Type B pancreatic cell (in vitro differentiated cells): ENCODE measurements at places on chromosomes 6 and 20. TPM values are rescaled to one million over a fixed set of nuclear protein-coding genes. Genes with fewer than 3 reads are reported as not detected.

GRCh38 chr6:101163611-101164010, 229.9 kb upstream of the GRIK2 start:
- no peak overlapping the region for H3K27ac ChIP-seq
- no peaks in the 10 kb centered on the region for H3K36me3 ChIP-seq

GRCh38 chr6:53888931-53889330, 94.1 kb downstream of the LRRC1 start:
- H3K36me3 ChIP-seq = peaks cover 1% of the 10 kb centered on the region
- no peak overlapping the region for H3K27ac ChIP-seq
- no peak overlapping the region for H3K4me3 ChIP-seq
- no peaks in the 10 kb centered on the region for H3K27me3 ChIP-seq
- H3K4me1 ChIP-seq = no peaks in the 10 kb centered on the region

GRCh38 chr20:37915800-37916570, 13.1 kb downstream of the VSTM2L start:
- H3K27ac ChIP-seq = peak overlapping the region; percentile 24
- H3K27me3 ChIP-seq = peaks cover 52% of the 10 kb centered on the region
- peak overlapping the region; percentile 55 for H3K4me3 ChIP-seq
- peaks cover 59% of the 10 kb centered on the region for H3K4me1 ChIP-seq
- DNase-seq = no peak

DNA sequence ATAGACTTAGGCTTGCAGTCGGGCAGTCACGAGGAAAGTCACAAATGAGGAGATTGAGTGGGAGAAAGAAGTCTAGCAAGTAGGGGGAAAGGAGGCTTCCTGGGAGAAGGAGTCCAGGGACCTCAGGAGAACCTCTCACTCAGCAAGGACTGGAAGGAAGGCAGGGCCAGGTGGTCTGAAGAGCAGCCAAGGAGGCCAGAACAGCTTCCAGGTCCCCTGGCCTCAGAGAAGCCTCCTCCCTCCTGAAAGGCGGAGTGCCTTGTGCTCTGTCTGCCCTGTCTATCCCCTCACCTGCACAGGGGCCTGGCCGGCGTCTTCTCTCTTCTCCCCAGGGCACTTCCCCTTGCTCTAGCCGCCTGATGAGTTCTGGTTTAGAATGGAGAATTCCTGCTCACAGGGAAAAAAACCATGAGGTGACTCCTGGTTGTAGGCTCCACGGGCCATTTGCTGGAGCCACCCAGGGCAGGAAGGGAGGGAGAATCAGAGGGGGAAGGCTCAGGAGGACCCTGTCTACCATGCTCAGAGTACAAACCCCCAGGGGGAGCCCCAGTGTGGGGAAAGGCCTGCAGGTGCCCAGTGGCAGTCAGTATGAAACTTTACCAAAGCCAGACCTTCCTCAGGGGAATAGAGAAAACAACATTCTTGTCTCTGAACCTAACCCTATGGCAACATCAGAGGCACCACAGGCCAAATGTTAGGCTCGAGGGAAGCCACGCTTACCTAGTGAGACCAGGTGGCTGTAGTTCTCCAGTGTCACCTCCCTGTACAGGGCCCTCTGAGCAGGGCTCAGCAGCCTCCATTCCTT, 11.2 kb downstream of the ZNF337 start:
- no peak for DNase-seq
- no peak overlapping the region for H3K27ac ChIP-seq
- peaks cover 31% of the 10 kb centered on the region for H3K36me3 ChIP-seq
- H3K4me3 ChIP-seq = no peak overlapping the region
- H3K27me3 ChIP-seq = no peaks in the 10 kb centered on the region

GRCh38 chr20:36260316-36260715, 24.0 kb downstream of the AAR2 start:
- no peak for DNase-seq
- H3K36me3 ChIP-seq = no peaks in the 10 kb centered on the region
- no peak overlapping the region for H3K4me3 ChIP-seq
- no peaks in the 10 kb centered on the region for H3K27me3 ChIP-seq

DNA sequence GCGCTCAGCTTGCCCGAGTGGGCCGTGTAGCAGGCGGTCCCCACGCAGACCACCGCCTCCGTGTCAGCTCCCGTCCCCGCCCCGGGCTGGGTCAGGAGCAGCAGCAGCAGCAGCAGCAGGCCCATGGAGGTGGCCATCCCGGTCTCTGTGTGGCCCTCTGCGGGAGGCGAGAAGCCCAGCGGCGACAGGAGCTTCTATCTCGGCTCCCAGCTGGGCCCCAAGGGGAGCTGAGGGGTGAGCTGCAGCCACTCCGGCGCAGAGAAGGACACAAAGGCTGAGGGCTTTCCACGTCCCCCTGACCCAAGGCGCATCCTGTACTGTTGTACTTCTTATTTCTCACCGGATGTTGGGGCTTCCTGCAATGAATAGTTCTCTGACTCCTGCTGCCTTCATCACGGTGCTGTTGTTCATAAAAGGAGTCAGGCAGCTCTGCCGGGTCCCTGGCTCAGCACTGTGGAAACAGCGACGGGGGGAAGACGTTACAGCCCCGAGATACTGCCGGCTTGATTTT, at the start of gene CD93:
CD93 (minus strand) TSS at position 269 of the 511 bp plus-strand sequence; CDS start at position 137, 132 bp downstream.
- peaks cover 22% of the 10 kb centered on the region for H3K27me3 ChIP-seq
- H3K27ac ChIP-seq = no peak within 1 kb of the TSS
- H3K4me1 ChIP-seq = peaks cover 24% of the 10 kb centered on the region
- DNase-seq = no peak
- H3K36me3 ChIP-seq = no peaks in the 10 kb centered on the region

DNA sequence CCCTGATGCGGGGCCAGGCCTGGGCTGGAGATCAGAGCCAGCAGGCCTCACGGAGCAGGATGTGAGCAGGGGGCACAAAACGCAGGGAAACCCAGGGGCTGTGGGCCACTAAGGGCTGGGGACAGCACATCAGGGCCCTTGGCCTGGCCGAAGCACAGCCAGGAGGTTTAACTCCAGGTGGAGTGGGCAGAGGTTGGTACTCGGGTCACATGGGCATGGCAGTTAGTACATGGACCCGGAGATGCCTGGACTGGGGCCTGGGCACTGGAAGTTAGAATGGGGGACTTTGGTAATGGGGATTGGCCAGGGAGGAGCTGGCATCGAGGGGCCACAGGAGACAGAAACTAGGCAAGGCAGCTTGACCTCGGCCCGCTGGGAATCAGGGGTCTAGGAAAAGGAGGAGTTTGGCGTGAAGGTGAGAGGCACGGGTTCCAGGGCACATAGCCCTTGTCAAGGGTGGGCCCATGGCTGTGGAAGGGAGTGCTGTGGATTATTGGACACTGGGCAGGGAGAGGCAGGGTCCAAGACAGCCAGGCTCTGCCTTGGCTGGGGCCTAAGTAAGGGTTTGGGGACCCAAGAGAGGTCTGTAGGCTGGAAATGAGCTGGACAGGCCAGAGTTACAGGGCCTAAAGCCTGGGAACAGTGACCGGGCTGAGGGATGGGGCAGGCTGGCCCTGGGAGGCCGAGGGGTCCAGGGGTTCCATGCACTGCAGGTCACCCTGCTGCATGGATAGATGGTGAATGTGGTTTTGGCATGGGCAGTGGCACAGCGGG, 41.6 kb upstream of the CD93 start:
- H3K36me3 ChIP-seq = no peaks in the 10 kb centered on the region
- H3K27me3 ChIP-seq = no peaks in the 10 kb centered on the region
- no peak overlapping the region for H3K27ac ChIP-seq
- peaks cover 13% of the 10 kb centered on the region for H3K4me1 ChIP-seq

GRCh38 chr6:155448668-155449449, 6.8 kb downstream of the NOX3 start:
- H3K27ac ChIP-seq = no peak overlapping the region
- peaks cover 12% of the 10 kb centered on the region for H3K27me3 ChIP-seq
- no peak for DNase-seq
- H3K4me1 ChIP-seq = peaks cover 7% of the 10 kb centered on the region
- H3K36me3 ChIP-seq = no peaks in the 10 kb centered on the region

- H3K4me3 ChIP-seq = no peak overlapping the region
- no peak for DNase-seq
- no peak overlapping the region for H3K27ac ChIP-seq
- no peaks in the 10 kb centered on the region for H3K27me3 ChIP-seq
- no peaks in the 10 kb centered on the region for H3K4me1 ChIP-seq
- no peaks in the 10 kb centered on the region for H3K36me3 ChIP-seq
Measured at GRCh38 chr6:120558294-120558693, 776.0 kb downstream of the TBC1D32 start.

DNA sequence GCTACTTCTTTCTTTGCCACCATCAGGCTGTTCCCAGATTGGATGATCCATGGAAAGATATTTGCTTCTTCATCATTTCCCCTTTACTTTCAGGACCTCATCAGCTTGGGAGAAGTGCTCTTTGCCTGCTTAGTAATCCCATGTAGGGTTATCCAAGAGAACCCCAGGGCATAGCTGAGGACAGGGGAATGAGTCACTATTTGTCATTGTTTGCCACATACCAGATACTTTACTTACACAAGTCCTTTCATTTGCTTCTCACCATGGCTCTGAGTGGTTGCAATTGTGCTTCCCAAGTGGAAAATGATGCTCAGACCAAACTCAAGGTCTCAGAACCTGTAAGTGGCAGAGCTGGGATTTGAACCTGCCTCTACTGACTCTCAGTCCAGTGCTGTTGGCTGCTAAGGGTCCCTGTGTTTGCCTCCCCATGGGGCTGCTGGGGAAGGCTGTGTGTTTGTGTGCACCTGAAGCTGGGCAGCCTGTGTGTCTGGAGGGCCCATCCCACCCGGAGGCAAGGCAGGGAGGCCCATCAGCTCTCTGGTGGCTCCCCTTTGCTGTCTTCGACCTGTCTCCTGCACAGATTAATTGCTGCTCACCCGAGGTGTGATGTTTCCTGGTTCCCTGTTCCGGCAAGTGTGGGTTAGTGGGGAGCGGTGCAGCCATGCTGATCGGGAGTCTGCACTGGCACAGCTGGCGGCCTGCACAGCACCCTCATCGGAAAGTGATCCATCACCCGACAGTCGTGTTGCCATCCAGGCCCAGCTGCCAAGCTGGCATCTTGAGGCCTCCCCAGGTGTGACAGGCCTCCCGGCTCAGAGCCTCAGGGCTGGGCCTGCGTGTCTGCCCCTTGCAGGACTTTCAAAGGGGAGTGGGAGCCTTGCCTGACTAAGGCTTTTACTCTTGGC, 228.8 kb downstream of the DHX35 start:
- no peak for DNase-seq
- H3K4me3 ChIP-seq = no peak overlapping the region
- H3K27me3 ChIP-seq = peaks cover 27% of the 10 kb centered on the region
- H3K36me3 ChIP-seq = no peaks in the 10 kb centered on the region
- H3K27ac ChIP-seq = no peak overlapping the region

GRCh38 chr6:87806099-87806498, 104.1 kb upstream of the AKIRIN2 start:
- no peaks in the 10 kb centered on the region for H3K36me3 ChIP-seq
- no peaks in the 10 kb centered on the region for H3K27me3 ChIP-seq
- no peak for DNase-seq
- no peak overlapping the region for H3K27ac ChIP-seq
- H3K4me3 ChIP-seq = no peak overlapping the region

GRCh38 chr6:128554302-128554701, 33.9 kb upstream of the PTPRK start:
- no peak for DNase-seq
- H3K27ac ChIP-seq = no peak overlapping the region
- no peaks in the 10 kb centered on the region for H3K27me3 ChIP-seq
- H3K4me1 ChIP-seq = no peaks in the 10 kb centered on the region
- H3K36me3 ChIP-seq = no peaks in the 10 kb centered on the region
- H3K4me3 ChIP-seq = no peak overlapping the region

DNA sequence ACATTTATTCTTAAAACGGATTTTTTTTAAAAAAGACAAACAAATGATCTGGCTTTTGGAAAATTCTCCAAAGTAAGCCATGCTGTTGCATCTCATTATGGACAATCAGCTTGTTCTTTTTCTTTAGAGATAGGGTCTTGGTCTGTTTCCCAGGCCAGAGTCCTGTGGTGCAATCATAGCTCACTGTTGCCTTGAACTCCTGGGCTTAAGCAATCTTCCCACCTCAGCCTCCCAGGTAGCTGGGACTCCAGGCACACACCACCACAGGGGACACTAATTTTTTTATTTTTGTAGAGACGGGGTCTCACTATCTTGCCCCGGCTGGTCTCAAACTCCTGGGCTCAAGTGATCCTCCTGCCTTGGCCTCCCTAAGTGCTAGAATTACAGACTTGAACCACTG, 45.9 kb upstream of the TGM3 start:
- H3K4me3 ChIP-seq = no peak overlapping the region
- H3K4me1 ChIP-seq = peaks cover 19% of the 10 kb centered on the region
- peaks cover 3% of the 10 kb centered on the region for H3K27me3 ChIP-seq
- H3K27ac ChIP-seq = no peak overlapping the region

DNA sequence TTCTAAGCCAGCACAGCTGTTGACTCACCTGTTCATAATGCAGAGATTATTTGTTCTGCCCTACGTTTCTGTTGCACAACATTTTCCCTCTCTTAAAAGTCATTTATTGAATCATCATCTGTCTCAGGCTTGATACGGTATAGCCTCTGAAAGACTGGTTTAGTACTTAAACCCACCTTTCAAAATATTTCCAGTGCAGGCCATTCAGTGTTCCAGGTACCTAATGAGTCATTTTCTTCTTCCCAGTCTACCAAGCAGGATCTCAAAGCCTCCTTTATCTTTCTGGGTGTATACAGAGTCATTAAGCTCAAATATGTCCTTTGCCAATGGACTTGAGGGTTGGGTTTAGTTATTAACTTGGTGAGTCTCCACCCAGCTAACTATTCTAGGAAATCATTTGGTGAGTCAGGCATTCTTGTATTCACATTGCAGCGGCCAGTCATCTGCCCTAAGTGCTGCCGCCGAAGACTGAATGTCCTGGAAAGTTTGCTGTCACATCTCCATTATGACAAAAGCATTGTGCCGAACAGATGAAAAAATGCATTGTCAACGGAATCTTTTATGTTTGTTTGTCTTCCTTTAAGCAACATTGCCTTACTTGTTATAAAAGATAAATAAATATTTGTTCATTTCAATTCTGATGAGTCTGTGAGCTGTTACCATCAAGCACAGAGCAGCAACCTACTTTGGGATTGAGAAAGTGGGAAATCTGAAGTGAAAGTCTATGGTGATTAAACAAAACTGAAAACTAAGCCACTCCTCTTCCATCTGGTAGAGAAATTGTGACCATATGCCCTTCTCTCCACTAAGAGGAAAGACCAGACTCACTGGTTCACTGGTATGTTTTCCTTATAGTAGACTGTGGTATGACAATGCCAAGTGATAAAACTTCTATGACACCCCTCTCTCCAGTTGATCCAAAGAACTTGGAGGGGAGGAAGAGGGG, 14.3 kb upstream of the FAM135A start:
- H3K36me3 ChIP-seq = no peaks in the 10 kb centered on the region
- peaks cover 14% of the 10 kb centered on the region for H3K27me3 ChIP-seq
- DNase-seq = no peak
- peak overlapping the region; percentile 30 for H3K4me3 ChIP-seq
- peak overlapping the region; percentile 90 for H3K27ac ChIP-seq
- peaks cover 4% of the 10 kb centered on the region for H3K4me1 ChIP-seq

GRCh38 chr20:48098099-48098498, 312.8 kb upstream of the SULF2 start:
- H3K36me3 ChIP-seq = no peaks in the 10 kb centered on the region
- no peak for DNase-seq
- peaks cover 14% of the 10 kb centered on the region for H3K4me1 ChIP-seq
- peaks cover 21% of the 10 kb centered on the region for H3K27me3 ChIP-seq

- no peak overlapping the region for H3K27ac ChIP-seq
- peaks cover 4% of the 10 kb centered on the region for H3K27me3 ChIP-seq
Measured at GRCh38 chr20:35297740-35298139, 5.5 kb upstream of the FAM83C start.

The SLC18B1 gene
- 17.6 and 19.3 TPM in 2 replicates for total RNA-seq

The TMEM200A gene
- 18.4 and 19.2 TPM in 2 replicates for total RNA-seq

The TNFAIP3 gene
- 15.2 and 54.4 TPM in 2 replicates for total RNA-seq

The STX7 gene
- 36.6 and 50.2 TPM in 2 replicates for total RNA-seq

The TPBG gene
- total RNA-seq = 16.9 and 168 TPM in 2 replicates

The HDGFL1 gene
- total RNA-seq = not detected in 2 replicates

The APOBEC2 gene
- total RNA-seq = 0.64 and 1.5 TPM in 2 replicates

The C6orf15 gene
- not detected in 2 replicates for total RNA-seq

The MAS1 gene
- total RNA-seq = not detected in 2 replicates

The GRM1 gene
- 0.39 and 0.43 TPM in 2 replicates for total RNA-seq

The VSTM2L gene
- total RNA-seq = 11.4 and 11.6 TPM in 2 replicates

The TOP1 gene
- total RNA-seq = 72.5 and 84.6 TPM in 2 replicates

The BPIFB3 gene
- not detected in 2 replicates for total RNA-seq
